Endodermal cell (in vitro differentiated cells): ENCODE measurements at places on chromosomes 2 and 18.

GRCh38 chr2:16640001-16640700 is 25.5 kb downstream of the CYRIA start:
- DNase-seq, result no peak

DNA sequence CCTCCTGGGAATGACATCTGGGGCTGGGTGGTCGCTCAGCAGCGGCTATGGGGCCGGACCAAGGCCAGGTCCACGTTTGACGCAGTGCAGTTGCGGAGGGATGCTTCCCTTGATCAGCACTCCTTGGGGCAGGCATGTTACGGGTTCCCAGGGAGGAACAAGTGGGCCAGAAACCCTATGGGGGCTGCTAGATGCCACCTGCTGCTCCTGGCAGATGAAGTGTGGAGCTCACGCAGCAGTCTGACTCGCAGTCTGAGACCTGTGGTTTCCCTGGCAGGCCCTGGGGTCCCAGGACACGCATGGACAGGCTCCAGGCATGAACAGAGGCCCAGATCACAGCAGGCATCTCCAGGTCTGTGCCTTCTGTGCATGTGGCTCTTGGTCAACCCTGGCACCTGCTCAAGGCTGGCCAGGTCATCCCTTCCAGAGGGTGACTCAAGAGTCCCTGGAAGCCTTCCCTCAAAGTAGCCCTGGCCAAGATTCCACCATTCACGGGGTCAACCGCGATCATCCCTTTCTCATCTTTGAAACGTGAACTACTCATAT is 20.0 kb downstream of the KCNF1 start:
- no peak for DNase-seq

GRCh38 chr2:41967476-41968181 is 80.2 kb upstream of the PKDCC start:
- DNase-seq, result peak; percentile 41

DNA sequence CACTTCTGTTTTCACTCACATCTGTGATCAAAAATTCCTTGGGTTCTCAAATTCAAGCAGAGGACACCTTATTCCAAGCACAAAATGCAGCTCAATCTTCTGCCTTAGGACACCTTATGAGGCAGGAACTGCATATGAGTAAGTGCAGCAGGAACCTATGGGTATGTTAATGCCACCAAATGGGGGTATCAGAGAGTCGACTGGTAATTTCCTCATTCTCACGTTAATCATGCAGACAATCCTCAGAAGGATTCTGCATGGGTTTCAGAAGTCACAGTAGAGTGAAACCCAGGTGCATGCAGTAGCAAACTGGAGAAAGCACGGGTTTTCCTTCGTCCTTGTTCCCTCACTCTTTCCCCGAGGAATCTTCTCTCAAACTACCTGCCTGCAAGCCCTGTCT is 452.8 kb downstream of the CBLN2 start:
- DNase-seq, result peak; percentile 49

- DNase-seq, result no peak
These were observed 43.7 kb downstream of the SMC6 start for GRCh38 chr2:17709897-17710296.

DNA sequence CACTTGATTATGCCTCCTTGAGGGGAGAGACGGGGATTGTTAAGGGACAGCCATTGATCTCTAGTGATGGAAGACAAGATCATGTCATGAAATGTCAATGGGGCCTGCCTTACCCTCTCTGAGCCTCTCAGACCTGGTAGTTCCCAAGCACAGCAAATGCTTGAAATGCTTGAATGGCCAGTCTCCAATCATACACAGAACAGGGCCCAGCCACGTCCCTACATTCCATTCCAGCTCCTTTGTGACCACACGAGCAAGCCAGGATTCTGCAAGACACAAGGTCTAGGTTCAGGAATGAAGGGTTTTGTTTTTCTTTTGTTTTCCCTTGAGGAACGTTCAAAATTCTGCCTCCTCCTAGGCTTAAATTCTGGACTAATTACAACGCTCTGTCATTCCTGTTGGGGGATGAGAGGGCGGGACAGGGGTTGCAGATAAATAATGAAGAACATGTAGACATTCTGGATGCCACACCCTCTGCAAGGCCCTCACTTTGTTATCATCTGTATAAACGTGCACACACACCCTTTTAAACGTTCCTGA is 98.1 kb upstream of the YPEL5 start:
- DNase-seq, result no peak

DNA sequence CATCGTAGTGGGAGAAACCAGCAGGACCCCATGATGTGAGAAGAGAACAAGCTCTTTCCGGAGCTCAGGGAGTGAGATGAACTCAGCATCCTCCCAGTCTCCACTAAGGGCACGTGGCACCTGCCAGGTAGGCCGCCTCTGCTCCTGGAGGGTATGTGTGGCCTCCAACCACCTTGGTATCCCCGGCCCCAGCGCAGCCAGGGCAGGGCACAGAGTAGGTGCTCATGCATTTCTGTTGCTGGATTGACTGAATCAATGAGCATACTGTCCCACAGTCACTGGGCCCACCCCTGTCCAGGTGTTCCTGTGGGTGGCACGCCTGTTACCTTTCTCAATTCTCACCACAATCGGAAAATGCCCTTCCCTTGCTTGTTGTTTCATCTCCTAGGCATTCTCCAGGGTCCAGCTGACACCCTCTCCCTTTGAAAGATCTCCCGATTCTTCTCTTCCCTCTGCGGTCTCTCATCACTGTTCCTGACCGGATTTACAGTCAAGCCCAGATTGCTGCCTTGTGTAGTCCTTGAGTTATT is 138.5 kb upstream of the SMAD2 start:
- DNase-seq, result no peak

DNA sequence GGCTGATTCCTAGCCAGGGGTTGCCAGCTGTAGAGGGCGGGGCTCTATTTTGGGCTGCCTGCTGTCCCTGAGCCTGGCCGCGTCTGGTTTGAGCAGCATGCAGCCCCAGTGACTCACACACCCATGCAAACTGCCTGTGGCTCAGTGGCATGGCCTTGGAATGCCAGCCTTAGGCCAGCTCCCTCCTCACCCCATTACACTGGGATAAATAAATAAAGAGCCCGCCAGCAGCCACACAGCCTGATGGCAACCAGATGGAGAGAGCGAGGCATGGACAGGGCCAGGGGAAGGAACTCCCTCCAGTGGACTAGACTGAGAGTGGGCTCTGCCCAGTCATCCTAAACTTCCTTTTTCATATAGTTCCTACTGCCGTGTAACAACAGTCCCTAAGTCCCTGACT is 18.3 kb downstream of the NHEJ1 start:
- DNase-seq, result no peak

- no peak for DNase-seq
These were observed 871 bp upstream of the ALS2 start for GRCh38 chr2:201781557-201782051.

DNA sequence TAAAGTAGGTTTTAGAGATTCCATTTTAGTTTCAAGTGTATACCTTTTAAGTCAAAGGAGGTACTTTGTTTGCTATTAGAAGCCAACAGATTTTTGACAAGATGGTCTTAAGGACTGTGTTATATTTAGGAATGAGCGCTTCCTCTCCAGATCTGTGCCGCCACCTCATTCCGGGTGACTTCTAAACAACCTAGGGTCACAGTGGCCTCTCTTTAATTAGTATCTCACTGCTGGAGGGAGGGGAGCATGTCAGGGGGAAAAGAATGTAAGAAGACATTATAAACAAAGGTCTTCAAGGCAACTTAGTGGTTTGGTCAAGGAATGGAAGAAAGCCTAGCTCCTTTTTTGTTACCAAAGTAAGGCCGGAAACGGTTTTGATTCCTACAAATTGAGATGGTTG is 67.0 kb downstream of the RBMS1 start:
- DNase-seq, result no peak

- no peak for DNase-seq
These were observed 124.1 kb upstream of the NOSTRIN start for GRCh38 chr2:168678153-168678853.

GRCh38 chr2:238949710-238950345 is 101.9 kb downstream of the TWIST2 start:
- DNase-seq, result peak; percentile 19

GRCh38 chr2:57515366-57515765 is 531.2 kb upstream of the VRK2 start:
- DNase-seq, result no peak

GRCh38 chr2:108701208-108701607 is 18.1 kb upstream of the RANBP2 start:
- no peak for DNase-seq

GRCh38 chr18:23671564-23671963 is 8.9 kb upstream of the ANKRD29 start:
- DNase-seq, result no peak

GRCh38 chr2:119897736-119898395 is 115.0 kb upstream of the EPB41L5 start:
- no peak for DNase-seq

- peak; percentile 89 for DNase-seq
These were observed at the start of gene EFEMP1 for GRCh38 chr2:55923091-55923981. TSS of gene EFEMP1 (minus strand) at chr2:55923782. CDS start at chr2:55922440, 1,342 bp downstream.

DNA sequence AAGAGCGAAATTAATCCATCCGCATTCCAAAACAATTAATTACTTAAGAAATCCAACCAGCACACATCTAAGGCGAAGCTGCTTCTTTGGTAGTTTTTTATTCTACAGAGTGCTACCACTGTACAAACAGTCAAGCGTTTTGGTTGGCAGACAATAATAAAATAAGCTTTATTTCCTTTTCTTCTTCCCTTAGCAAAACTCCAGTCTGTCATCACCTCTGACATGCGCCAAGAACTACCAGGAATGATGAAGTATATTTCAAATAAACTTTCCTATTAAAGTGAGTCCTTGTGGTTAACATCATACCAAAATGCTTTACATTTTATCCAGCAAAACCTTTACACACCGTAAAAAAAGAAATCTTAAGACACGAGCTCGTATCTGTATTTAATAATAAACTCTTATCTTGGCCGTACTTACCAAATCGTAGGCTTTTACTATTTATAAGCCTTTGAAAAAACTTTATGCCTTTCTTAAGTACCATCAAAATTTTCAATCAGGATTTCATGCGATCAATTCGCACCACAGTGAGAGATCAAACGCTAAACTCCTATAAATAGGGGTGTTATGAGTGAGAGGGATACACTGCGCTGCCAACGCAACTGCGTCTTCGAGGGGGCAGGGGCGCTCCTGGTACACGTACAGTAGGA is 1.3 kb downstream of the ATL2 start:
- DNase-seq, result no peak

DNA sequence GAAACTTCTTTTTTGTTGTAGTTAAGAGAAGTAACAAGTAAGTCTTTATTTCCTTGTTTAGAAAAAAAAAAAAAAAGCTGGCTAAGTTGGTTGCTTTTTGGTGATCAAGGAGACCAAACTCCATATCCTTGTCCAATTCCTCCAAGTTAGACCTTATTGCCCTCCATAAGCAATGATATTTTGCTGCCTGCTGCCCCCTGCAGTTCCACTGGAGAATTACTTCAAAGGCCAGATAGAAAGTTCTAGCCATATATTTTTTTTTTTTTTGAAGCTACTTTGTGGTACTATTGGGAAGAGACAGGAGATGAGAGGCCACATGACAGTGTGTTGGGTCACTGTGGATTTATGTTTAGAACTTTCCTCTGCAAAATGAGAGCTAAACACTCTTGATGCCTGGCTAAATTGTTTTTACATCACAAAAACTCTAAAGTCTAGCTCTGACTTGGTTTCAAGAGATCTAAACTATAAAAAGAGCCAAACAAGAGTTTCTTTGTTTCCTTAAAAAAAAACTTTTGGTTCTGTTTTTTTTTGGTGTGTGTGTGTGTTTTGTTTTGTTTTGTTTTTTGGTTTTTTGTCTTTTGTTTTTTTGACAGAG is 80.7 kb upstream of the RASGRP3 start:
- DNase-seq, result peak; percentile 85

GRCh38 chr2:215388002-215388728 is 47.7 kb downstream of the FN1 start:
- DNase-seq, result no peak

DNA sequence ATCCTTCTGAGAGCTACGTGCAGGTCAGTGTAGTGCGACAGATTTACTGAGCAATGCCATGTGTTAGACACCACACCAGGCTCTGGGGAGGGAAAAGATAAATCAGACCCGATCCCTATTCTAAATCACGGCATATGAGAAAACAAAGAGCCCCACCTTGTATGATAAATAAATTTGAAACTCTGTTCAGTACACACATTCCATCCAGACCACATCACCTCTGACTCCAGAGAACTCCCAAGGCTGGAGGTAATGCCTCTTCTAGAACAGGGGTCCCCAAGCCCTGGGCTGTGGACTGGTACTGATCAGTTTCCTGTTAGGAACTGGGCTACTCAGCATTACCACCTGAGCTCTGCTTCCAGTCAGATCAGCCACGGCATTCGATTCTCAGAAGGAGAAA is 77.3 kb downstream of the QPCT start:
- DNase-seq, result no peak

- DNase-seq, result no peak
These were observed 21.1 kb downstream of the TET3 start for GRCh38 chr2:74005786-74006185.

DNA sequence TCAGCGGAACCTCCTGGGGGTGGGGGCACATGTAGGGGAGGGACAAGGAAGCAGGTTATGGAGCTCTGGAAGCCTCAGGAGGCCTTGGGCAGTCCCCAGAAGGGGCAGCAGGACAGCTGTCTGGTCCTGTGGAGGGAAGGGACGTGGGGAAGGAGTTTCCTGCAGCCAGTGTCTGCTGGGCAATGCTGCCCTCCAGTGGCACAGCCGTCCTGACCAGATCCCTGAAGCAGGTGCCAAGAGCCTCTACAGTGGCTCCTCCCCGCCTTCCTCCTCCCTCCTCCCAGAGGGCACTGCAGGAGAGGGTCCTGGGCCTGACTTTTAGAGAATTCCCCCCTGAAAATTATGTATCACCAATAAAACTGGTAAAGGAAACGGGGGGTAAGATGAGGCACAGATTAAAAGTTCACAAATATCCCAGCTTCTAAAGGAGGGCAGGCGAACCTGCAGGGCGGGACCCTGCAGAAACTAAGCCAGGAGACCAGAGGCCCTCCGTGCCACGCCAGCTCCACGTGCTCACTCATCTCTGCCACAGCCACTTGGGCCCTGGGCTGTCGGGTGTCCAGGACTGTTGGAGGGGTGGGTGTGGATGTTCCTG is 258.5 kb downstream of the TWIST2 start:
- DNase-seq, result peak; percentile 83

DNA sequence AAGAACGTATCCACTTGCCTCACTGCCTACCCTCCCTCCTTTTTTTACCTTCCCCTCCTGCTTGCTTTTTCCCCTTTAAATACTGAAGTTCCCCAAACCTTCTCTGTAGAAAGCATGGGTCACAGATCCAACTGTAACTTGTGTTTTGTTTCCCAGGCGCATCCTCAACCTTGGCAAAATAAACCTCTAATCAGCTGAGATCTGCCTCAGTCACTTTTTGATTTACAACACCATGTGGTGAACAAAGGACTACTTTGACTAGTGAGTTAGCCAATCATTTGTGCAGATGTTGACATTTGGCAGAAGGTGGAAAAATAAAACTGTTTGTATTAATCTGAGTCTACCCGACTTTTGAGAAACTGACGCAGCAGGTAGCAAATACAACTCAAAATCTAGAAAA is 23.3 kb upstream of the MCM6 start:
- no peak for DNase-seq
